Activated naive CD4-positive, alpha-beta T cell treated with anti-CD3 and anti-CD28 coated beads, Interleukin-2, amount 50 U/mL, for 16 hours (primary cell): ENCODE measurements at places on chromosomes 5 and 9.

DNA sequence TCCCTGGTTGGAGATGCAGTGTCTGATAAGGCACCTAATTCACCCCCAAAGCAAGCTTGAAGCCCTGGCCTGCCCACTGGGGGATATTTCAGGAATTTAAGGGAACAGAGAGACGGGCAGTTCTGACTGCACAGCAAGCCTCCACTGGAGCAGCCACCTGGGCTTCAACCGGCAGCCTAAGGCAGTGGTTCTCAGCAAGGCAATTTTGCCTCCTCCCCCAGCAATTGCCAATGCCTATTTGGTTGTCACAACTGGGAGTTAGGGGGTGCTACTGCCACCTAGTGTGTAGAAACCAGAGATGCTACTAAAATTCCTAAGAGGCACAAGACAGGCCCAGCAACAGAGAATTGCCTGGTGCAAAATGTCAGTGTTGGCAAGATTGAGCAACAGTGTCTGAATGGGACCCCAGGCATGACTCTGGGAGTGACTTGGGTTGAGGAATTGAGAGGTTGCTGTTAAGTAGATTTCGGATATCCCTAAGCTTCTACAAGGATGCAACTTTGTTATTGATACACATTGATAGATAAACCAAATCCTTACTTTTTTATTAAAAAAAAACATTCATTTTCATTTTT is 58.7 kb upstream of the CTSL start:
- DNase-seq = no peak

GRCh38 chr5:63141591-63141990 is 563.0 kb downstream of the LRRC70 start:
- DNase-seq = no peak

DNA sequence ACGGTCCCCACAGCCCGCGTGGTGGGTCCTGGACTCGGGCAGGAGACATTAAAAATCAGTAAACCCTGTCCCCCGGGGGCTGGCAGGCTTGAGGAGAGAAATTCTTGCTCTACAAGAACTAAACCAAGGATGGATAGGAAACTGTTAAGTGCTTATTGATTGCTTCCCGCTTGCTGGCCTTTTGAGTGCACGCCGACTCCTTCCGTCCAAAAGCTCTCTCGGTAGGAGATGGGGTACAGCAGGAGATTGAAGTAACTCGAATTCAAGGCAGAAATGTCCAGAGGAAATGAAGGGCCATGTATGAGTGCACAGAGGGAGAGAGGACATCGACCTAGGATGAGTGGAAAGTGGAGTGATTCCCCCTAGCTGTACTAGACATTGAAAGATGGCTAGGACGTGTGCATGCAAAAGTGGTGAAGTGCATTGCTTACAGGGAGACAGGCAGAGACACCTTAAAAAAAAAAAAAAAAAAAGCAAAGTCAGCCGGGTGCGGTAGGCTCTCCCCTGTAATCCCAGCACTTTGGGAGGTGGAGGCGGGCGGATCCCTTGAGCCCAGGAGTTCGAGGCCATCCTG is 923 bp downstream of the RECK start:
- no peak for DNase-seq

- no peak for DNase-seq
These were observed 471.2 kb upstream of the ACTBL2 start for GRCh38 chr5:57953792-57954191.

GRCh38 chr9:18706648-18707047 is 232.7 kb downstream of the ADAMTSL1 start:
- DNase-seq = no peak

DNA sequence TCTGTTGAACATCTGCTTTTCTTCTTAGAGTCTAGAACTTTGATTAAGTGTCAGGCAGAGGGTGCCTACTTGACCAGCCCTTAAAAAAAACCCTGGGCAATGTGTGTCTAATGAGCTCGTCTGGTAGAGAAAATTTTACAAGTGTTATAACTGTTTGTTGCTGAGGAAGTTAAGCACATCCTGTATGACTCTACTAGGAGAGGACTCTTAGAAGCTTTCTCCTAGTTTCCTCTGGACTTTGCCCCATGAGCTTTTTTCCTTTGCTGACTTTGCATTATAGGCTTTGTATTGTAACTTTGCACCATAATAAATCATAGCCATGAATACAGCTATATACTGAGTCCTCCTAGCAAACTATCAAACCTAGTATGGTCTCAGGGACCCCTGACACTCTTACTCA is 39.4 kb downstream of the GNG10 start:
- DNase-seq = no peak

- peak; percentile 64 for DNase-seq
These were observed 157.1 kb downstream of the ARRDC3 start for GRCh38 chr5:91225848-91226686.

GRCh38 chr5:42905827-42906226 is 94.1 kb upstream of the SELENOP start:
- DNase-seq = no peak

DNA sequence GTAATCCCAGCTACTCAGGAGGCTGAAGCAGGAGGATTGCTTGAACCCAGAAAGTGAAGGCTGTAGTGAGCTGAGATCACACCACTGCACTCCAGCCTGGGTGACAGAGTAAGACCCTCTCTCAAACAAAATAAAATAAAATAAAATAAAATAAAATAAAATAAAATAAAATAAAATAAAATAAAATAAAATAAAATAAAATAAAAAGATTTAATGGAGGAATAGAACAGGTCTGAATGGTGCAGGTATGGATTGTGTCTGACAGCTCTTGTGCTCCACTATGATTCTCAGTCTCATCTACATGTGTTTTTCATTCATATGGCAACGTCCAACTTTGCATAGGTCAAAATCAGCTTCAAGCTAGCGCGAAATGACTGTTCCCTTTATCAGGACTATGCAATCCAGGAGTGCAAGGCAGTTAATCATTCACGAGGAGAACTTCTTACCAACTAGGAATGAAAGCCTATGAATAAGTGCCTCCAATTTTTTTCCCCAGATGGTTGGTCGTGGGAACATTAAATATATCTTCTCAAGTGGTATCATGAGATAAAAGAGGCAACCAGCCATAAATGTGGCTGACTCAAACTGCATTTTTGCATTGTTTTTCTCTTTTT is 1392.3 kb upstream of the CDH9 start:
- no peak for DNase-seq

DNA sequence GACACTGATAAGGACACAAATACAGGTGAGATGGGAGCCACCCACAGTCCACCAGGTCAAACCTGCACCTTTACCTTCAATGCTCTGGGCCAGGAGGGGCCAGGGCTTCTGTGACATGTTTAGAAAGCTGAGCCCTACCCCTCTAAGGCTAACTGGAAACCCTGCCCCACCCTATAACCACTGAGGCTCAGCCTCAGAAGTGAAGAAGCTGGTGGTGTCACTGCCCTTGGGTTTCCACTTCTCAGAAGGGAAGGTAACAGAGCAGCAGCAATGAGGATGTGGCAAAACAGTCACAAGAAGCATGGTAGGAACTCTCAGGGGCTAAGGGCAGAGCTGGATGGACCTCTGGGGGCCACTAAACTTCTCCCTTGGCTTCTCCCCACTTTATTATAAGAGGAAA is 6.0 kb downstream of the PDGFRB start:
- no peak for DNase-seq

DNA sequence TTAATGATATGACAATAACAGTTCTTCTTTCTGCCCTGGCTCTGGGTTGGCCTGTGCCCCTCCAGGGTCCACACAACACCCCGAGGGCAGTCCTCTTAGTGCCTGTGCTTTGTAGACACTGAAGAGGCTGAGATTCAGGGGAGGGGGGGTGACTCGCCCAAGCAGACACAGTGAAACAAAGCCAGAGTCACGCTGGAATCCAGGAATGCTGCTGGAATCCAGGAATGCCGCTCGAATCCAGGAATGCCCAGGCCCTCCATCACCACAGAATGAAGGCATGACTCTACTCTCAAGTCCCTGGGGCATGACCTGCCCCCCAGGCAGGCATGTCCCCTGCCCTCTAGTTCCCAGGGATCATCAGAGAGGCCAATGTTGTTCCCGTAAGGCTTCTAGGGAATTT is 73.1 kb downstream of the LRSAM1 start:
- DNase-seq = no peak

DNA sequence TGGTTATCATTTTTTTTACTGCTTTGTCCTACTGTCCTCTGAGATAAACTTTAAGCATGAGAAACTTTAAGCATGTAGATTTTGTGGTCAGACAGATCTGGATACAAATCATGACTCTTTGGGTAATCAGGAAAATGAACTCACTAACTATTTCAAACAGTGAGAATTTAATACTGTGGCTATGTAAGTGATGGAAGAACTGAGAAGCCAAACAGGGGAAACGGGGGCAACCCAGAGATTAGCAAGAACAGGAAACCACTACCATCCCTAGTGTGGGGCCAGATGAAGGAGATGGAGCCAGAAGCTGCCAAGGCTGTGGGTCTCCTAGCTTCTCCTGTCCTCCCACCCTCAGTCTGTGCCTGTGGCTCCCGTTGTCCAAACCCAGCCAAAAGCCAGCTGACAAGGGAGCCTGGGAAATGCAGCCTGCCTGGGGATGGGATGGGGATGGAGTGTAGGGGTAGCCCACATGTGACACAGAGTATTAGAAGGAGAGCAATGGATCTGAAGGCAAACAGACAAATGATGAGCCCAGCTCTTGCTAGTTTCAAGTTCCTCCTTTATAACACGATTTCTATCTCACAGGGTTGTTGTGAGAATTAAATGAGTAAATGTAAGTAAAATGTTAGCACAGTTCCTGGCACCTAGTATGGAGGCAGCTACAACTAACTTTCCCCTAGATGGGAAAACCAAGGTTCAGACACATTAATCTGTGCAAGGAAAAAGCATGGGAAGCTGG is 27.7 kb upstream of the CDC23 start:
- DNase-seq = no peak

GRCh38 chr5:179840766-179841165 is 17.9 kb downstream of the MRNIP start:
- DNase-seq = no peak

DNA sequence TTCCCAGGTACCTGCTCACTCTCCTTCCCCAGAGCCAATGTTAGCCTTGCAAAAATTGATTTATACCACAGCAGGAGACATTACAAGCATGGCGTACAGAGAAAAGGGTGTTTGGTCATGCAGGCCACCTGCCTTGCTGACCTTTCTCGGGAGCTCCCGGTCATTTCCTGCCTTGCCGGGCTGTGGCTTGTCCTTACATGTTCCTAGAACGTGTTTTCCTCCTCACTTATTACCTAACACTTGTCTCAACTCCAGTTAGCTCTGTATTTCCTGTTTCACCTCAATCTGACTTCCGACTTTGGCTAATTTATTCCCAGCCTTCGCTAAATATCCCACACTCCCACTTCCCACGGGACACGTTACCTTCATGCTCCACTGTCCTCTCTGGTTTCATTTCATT is 282.5 kb downstream of the ICE1 start:
- no peak for DNase-seq

DNA sequence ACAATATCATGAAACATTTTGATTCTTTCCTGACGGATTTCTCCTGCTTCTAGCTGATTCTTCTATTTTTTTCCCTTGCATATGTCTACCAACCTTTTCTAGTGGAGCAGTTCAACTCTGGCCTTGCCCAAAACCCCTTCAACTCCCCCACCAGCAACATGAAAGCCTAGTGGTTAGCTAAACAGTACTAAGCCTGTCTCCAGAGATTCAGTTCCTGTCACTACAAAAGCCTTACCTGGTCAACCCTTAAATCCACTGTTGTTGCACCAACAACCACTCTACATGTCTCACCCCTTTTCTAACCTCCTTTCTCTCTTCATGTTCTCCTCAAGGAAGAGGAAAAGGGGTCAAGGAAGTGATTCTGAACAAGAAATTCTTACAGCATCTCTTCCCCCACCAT is 74.8 kb upstream of the PIK3R1 start:
- DNase-seq = no peak

DNA sequence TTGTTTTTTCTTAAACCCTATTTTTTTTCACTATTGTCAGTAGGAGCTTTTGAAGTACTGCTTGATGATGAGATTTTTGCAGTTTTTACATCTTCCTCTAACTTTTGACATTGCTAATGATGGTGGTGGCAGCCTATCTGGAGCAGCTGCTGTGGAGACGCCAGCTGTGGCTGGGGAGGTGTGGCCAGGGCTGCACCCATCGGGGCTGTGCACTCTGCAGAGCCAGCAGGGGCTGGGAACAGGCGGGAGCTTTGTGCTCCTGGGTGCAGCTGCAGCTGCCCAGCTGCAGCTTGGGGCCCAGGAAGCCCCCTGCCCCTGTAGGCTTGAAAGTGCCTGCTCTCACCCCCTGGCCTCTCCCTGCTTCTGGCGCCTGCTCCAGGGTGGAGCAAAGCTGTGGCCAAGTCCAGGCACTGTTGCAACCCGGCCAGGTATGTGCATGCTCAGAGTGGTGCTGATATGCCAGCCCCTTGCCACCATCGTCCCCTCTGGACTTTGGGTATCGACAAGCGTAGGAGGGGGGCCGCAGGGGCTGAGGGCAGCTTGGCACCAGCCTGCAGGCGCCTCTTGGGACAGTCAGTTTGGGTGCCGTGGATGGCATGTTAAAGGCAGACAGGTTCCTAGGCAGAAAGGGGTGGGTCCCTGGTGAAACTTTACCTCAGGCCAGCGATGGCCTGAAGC is 39.2 kb downstream of the FER start:
- DNase-seq = no peak

GRCh38 chr9:130336885-130337284 is 71.3 kb downstream of the HMCN2 start:
- no peak for DNase-seq

DNA sequence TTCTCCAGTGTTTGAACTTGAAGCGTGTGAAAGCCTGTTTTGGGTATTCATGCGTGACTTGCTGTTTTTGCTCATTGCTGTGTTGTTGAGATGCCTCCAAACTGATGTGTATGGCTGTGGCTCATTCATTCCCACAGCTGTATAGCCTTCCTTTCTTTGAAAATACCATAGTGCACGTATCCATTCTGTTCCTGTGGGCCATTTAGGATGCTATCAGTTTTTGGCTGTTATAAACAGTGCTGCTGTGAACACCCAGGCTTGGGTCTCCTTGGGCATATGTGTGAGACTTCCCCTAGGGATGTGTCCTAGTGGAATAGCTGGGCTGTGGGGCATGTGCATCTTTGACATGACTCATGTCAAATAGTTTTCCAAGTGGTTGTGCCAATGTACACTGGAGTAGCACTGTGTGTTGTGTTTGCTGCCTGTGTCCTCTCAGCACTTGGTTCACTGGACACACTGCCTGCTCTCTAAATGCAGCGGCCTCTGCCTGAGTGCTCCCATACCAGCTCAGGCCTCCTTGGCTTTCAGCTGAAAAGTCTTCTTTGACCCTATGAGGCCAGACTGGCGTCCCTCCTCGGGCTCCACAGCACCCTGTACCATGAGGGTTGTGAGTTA is 102.6 kb upstream of the TBC1D2 start:
- no peak for DNase-seq

DNA sequence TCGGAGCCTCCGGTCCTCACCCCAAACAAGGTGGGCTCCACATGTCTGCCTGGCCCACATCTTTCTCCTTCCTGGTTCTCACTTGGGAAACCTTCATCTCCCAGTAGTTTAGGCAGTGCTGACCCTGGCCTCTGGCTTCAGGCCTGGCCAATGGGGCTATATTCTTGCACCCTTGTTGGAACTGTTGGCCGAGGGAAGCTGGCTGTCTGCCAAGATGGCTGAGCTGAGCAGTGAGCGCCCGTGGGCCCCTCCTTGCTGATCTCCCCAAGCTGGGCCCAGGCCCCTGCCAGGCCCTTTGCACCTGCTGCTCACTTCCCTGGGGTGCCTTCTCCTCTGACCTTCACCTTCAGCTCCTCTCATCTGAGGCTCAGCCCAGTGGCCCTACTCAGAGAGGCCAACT is 31.3 kb downstream of the TSPAN17 start:
- DNase-seq = no peak
